Lung (tissue), 17 donors: ENCODE measurements at places on chromosomes 5 and 9. TPM values are rescaled to one million over a fixed set of nuclear protein-coding genes. Genes with fewer than 3 reads are reported as not detected.

The CYSRT1 gene
- not detected for total RNA-seq

The OR4F3 gene
- not detected for total RNA-seq

The IL4 gene
- not detected for total RNA-seq

The ASB6 gene
- 19.5 TPM for total RNA-seq

The CHSY3 gene
- total RNA-seq, result 4.1 TPM

The PCA3 gene
- total RNA-seq, result not detected

The EGFLAM gene
- total RNA-seq, result 0.52 TPM

The IL5 gene
- total RNA-seq, result not detected

The FAM151B gene
- 6.5 TPM for total RNA-seq

The SPINK1 gene
- total RNA-seq, result 4.0 TPM

The SPAAR gene
- total RNA-seq, result 3.7 TPM

The SPTAN1 gene
- total RNA-seq, result 328 TPM

The TAF11L5 gene
- total RNA-seq, result not detected

The ANKRD33B gene
- total RNA-seq, result 6.3 TPM

The SH3PXD2B gene
- 56.0 TPM for total RNA-seq

The SLC22A4 gene
- total RNA-seq, result 18.1 TPM

The PRRT1B gene
- total RNA-seq, result 7.9 TPM

The C1QTNF2 gene
- total RNA-seq, result 3.0 TPM

The CDKN2AIPNL gene
- 10.9 TPM for total RNA-seq

The DDX4 gene
- total RNA-seq, result not detected

The SLC36A2 gene
- total RNA-seq, result not detected

The RETREG1 gene
- 19.5 TPM for total RNA-seq

The TMEM252 gene
- total RNA-seq, result not detected

The BAAT gene
- 0.17 TPM for total RNA-seq

The LCN15 gene
- total RNA-seq, result not detected

The UQCRQ gene
- 99.0 TPM for total RNA-seq

The BBLN gene
- total RNA-seq, result 56.4 TPM

The ADGRD2 gene
- total RNA-seq, result not detected

The LCN10 gene
- 4.7 TPM for total RNA-seq

The TAF1L gene
- not detected for total RNA-seq

The HOMER1 gene
- total RNA-seq, result 7.0 TPM

The SPINK4 gene
- not detected for total RNA-seq

The ACOT12 gene
- not detected for total RNA-seq

The ZNF367 gene
- total RNA-seq, result 3.1 TPM

The GTF3C4 gene
- total RNA-seq, result 18.7 TPM

The PCDHA9 gene
- total RNA-seq, result 0.49 TPM

The FOXD4 gene
- 0.34 TPM for total RNA-seq
